Small intestine (tissue), 16 donors: ENCODE measurements at places on chromosomes 2 and 18. TPM values are rescaled to one million over a fixed set of nuclear protein-coding genes. Genes with fewer than 3 reads are reported as not detected.

DNA sequence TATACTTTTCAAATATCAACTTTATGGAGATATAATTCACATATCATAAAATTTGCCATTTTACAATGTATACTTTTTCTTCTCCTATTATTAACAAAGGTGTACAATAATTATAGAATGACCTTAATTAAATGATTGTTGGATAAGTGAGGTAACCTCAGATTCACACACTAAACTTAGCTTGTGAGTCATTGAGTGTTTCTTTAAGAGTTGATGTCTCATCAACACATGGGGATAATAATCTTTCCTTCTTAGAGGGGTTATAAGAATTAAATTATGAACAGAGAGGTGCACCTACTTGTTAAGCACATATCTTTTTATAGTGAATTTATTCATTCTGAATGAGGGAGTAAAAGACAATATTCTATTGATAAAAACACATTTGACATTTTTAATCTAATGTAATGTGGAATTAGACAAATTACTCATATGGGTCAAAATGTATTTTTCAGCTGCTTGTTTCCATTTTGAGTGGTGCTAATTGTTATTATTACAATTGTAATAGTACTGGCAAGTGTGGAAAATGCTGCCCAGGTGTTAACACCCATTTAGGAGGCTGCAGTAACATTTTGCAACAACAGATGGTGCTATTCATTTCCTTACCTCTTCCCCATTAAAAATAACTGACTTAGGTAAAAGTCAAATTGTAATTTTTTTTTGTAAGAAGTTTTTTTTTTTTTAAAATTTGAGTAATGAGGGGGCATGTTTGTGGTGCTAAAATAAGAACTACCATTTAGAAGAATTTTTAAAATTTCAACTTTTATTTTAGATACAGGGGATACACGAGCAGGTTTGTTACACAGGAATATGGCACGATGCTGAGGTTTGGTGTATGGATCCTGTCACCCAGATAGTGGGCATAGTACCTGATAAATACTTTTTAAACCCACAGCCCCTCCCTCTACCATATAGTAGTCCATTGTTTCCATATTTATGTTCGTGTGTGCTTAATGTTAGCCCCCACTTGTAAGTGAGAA lies 32.1 kb upstream of the DYNAP start:
- no peaks in the 10 kb centered on the region for H3K4me1 ChIP-seq
- H3K36me3 ChIP-seq, result no peaks in the 10 kb centered on the region
- DNase-seq, result peak; percentile 44
- no peak overlapping the region for H3K27ac ChIP-seq

GRCh38 chr2:241550616-241551580 lies 7.6 kb upstream of the BOK start:
- H3K27me3 ChIP-seq, result peaks cover 5% of the 10 kb centered on the region
- no peak overlapping the region for H3K27ac ChIP-seq

DNA sequence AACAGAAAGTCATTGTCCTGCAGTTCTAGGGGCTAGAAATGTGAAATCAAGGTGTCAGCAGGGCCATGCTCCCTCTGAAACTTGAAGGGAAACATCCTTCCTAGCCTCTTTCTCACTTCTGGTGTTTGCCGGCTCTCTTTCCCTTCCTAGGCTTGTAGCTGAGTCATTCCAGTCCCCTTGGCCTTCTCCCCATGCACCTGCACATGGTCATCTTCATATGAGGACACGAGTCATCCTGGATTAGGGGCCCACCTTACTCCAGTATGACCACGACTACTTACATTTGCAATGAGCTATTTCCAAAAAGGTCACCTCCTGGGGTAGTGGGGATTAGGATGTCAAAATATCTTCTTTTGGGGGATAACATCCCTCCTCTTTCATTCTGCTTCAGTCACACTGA lies 168.5 kb upstream of the CXCR4 start:
- no peaks in the 10 kb centered on the region for H3K4me1 ChIP-seq
- no peaks in the 10 kb centered on the region for H3K36me3 ChIP-seq
- DNase-seq, result no peak
- no peak overlapping the region for H3K27ac ChIP-seq

DNA sequence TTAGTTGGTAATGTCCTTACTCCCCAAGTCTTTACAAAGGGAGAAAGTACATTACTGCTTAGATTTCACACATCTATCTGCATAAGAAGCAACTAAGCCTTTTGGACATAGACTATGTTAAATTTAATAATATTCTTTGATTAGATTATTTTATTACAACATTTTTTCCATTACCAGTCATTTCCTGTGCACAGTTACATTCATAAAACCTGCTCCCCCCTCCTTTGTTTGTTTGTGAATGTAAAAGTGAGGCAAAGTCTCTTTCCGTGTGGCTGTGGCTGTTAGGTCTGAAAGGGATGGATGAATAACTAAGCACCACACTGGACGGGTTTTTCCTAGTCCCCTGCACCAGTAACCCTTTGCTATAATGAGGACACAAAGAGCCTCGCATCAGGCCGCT lies 9.6 kb downstream of the PTGR3 start:
- peaks cover 18% of the 10 kb centered on the region for H3K36me3 ChIP-seq
- peaks cover 6% of the 10 kb centered on the region for H3K4me1 ChIP-seq
- DNase-seq, result no peak
- no peak overlapping the region for H3K27ac ChIP-seq
- no peaks in the 10 kb centered on the region for H3K27me3 ChIP-seq

DNA sequence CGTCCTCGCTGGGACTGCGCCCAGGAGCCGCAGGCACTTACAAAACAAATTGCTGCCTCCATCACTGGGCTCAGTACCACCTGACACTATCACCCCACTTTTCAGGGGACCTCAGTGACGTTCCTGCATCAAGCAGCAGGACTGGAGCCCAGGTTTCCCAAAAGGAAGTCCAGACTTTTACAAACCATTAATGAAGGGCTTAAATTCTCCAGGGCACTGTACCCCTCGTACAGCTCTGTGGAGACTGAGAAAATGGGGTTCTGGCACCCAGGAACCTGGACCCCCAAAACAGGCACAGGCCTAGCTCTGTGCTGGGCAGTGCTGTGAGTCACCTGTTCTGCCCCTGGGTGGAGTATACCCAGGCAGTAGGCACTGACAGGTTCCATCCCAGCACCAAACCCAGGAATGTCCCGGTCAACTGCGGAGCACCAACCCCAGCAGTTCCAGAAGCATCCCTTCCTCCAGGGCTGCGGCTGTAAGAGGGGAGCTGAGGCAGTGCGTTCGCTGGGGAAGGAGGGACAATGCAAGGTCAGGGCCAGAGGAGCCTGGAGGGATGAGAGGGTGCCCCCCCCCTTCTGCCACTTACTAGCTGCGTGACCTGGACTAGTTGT lies 24.6 kb upstream of the NOTO start:
- no peak overlapping the region for H3K4me3 ChIP-seq
- peaks cover 8% of the 10 kb centered on the region for H3K4me1 ChIP-seq
- no peaks in the 10 kb centered on the region for H3K36me3 ChIP-seq
- H3K27me3 ChIP-seq, result peaks cover 4% of the 10 kb centered on the region
- no peak overlapping the region for H3K27ac ChIP-seq

DNA sequence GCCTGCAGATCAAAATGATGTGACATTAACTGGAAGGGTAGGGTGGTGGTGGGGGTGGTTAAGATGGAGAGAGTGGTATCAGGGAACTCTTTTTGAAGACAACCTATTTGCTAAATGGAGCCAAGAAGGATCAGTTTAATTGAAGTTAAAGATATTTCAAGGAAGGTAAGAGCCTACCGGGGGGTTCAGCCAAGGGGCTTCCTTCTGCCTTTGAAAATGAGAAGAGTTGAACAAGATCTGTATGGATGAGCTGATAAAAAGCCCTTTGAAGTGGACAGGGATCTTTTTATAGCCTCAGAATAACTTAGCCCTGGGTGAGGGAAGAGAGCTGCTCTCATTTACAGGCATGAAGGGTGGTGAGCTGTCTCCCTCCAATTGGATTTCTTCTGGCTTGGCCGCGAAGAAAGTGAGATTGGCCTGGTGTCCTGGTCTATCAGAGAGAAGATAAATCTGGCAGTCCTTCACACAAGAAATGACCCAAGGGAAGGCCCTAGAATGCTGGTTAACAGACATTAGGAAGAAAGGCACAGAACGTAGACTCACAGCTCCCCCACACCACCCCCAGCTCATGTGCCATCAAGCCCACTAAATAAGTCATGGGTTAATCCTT lies 439.8 kb downstream of the TNS1 start:
- no peaks in the 10 kb centered on the region for H3K36me3 ChIP-seq
- no peaks in the 10 kb centered on the region for H3K4me1 ChIP-seq
- no peak overlapping the region for H3K4me3 ChIP-seq
- H3K27ac ChIP-seq, result no peak overlapping the region

DNA sequence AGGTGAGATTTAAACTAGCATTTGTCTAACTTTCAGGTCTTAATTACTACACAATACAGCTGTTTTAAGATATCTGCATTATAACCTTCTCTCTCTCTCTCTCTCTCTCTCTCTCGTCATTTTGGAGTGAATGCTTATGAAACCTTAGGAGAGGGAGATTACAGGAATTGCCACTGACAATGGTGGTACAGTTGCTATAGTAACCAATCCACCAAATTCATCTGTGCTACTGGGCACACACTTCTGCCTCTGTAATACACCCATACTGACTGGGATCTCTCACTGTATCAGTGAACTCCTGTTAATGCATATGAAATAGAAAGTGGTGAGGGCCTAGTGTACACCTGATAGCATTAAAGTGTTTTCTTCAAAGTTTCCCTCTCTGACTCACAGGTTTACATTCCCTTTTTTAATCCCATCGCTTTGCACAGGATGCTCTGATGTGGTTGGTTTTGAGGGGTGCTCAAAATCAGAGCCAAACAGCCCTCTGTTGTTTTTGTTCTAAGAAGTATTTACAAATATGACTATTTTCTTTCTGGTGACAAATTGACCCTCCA lies 13.1 kb downstream of the KLHL14 start:
- H3K4me1 ChIP-seq, result no peaks in the 10 kb centered on the region
- H3K4me3 ChIP-seq, result no peak overlapping the region
- DNase-seq, result no peak
- H3K27ac ChIP-seq, result no peak overlapping the region

GRCh38 chr2:223549215-223549614 lies 52.9 kb downstream of the SCG2 start:
- H3K27me3 ChIP-seq, result peaks cover 2% of the 10 kb centered on the region
- no peaks in the 10 kb centered on the region for H3K4me1 ChIP-seq
- H3K36me3 ChIP-seq, result no peaks in the 10 kb centered on the region
- peak; percentile 18 for DNase-seq

- DNase-seq, result peak; percentile 85
- no peaks in the 10 kb centered on the region for H3K27me3 ChIP-seq
- peaks cover 8% of the 10 kb centered on the region for H3K4me1 ChIP-seq
- peak overlapping the region; percentile 99 for H3K27ac ChIP-seq
Observed at GRCh38 chr2:164843346-164843911, 1.8 kb upstream of the COBLL1 start.

DNA sequence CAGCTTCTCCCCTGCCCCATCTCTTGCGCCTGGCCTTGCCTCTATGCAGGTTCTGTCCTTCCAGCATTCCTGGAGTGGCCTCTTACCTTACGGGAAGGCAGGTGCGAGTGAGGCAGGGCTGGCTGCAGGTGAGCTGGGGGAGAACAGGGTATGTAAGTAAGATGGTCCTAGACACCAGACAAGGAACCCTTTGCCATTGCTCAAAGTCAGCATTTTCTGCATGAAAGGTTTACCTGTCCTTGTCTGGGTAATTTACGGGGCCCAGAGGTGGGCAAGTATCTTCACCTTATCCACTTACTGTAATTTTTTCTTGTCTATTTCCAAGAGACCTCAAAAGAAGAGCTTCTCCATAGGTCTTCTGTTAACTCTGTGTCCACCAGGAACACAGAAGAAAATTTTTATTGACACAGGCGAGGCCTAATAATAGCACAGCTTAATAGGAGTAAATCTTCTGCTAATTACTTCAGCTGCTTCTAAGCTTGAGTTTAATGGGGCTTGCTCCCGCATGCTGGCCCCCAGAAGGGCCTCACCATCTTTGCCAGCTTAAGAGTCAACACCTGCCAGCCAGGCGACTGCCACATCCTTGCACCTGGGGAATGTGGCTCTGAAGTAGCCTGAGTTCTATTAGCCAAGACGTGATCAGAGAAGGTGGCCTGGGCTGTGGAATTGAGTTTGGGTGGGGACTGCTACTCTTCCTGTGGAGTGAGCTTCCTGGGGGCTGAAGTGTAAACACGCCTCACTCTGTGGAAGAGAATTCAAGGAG lies 27.1 kb downstream of the PCARE start:
- H3K27me3 ChIP-seq, result no peaks in the 10 kb centered on the region
- no peak overlapping the region for H3K27ac ChIP-seq
- H3K4me3 ChIP-seq, result no peak overlapping the region
- no peaks in the 10 kb centered on the region for H3K4me1 ChIP-seq

DNA sequence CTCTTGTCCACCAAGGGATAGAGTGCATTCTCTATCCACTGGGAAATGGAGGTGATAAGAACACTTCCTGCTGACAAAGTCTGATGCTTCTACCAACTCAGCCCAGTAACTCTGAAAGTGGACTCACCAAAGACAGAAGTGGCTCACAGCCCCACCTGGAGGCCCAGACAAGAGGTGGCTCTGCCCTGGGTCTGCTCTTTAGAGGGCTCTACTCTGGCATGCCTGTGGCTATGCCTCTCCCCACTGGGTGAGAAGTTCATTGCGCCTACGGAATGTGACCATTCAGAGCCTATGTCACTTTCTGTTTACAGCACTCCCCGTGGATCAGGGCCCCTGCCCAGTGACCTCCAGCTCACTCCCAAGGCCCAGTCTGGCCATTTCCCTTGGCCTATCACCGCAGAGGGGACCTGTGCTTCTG lies 13.5 kb upstream of the XDH start:
- no peak overlapping the region for H3K27ac ChIP-seq
- H3K27me3 ChIP-seq, result no peaks in the 10 kb centered on the region
- H3K4me3 ChIP-seq, result no peak overlapping the region

- H3K36me3 ChIP-seq, result no peaks in the 10 kb centered on the region
- no peaks in the 10 kb centered on the region for H3K27me3 ChIP-seq
- peak overlapping the region; percentile 21 for H3K27ac ChIP-seq
- H3K4me1 ChIP-seq, result no peaks in the 10 kb centered on the region
Observed at GRCh38 chr2:180203972-180204371, 196.9 kb upstream of the CWC22 start.

DNA sequence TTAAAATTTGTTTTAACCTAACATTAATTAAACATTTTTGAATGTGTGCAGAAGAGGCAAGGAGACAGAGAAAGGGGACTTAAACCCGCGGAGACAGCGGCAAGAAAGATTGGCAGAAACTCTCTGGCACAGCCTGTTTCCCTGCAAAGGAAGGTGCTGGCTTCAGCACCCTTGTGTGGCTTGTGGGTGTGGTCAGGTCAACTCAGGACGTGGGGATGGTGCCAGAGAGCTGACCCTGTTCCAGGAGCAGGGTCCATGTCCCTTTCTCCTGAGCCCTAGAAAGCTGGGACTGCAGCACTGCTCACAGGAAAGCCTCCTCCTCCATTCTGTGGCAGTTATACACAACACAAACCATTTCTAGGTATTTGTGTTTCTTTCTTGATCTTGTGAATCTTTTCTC lies 176.2 kb upstream of the ST6GAL2 start:
- DNase-seq, result no peak
- no peaks in the 10 kb centered on the region for H3K36me3 ChIP-seq
- H3K4me3 ChIP-seq, result no peak overlapping the region

PDE11A gene
- polyA plus RNA-seq, result 0.27 TPM

TOGARAM2 gene
- polyA plus RNA-seq, result 0.92 TPM

SDC1 gene
- 36.9 TPM for polyA plus RNA-seq

KATNAL2 gene
- 1.9 TPM for polyA plus RNA-seq

CD207 gene
- polyA plus RNA-seq, result 0.10 TPM

INHA gene
- polyA plus RNA-seq, result 0.18 TPM

MREG gene
- polyA plus RNA-seq, result 1.9 TPM
